ENCODE measurements at places on chromosomes 2 and 18.
A peak's percentile ranks its signal among the peaks of the same experiment; 100 is the strongest.

GRCh38 chr18:7090771-7091170 is 26.8 kb downstream of the LAMA1 start:
- DNase-seq, result peak; percentile 30

DNA sequence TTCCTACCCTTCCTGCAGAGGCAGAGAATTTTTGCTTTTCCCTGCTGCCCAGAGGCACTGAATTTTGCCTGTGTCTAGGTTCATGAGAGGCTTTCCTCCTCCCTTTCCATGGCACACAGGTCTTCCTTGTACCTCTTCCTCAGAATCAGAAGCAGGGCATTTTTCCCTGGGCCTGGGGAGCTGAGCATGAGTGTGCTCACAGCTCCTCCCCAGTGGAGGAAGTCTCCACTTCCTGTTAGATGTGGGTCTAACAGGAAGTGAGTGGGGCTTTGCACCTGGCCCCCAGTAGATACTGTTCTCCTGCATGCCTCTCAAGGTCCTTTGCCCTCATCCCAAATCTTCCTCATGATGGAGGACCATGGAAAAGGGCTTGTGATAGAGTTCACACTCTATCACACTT is 297.2 kb upstream of the FIGN start:
- DNase-seq, result no peak

DNA sequence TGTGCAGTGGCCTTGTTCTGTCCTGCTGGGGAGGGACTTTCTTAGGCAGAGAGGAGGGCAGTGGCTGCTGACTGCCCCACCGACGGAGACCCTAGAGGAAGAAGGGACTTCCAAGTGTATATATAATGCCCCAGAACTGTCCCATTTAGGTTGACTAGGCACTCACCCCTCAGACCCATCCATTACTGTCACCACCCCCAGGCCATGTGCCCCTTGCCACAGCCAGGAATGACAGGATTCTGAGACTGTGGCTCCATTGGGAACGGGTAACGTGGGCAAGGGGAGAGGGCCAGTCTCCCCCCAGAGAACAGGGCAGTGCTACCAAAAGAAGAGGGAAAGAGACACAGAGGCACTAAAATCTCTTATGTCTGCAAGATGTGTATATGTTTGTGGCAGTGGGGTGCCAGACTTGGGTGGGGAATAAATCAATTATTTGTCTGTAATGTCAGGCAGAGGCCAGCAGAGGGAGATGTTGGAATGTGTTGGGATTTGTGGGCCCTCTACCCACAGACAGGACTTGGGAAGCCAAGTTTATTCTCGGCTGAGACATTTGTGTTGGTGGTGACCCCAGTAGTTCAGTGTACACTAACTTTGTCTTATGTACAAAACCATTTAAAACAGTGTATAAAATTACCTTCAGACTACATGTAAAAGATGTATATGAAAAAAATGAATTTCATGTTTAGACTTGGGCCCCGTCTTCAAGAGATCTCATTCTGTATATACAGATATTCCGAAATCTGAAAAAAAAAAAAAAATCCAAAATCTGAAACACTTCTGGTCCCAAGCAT is 24.0 kb upstream of the TMEM37 start:
- peak; percentile 27 for DNase-seq

DNA sequence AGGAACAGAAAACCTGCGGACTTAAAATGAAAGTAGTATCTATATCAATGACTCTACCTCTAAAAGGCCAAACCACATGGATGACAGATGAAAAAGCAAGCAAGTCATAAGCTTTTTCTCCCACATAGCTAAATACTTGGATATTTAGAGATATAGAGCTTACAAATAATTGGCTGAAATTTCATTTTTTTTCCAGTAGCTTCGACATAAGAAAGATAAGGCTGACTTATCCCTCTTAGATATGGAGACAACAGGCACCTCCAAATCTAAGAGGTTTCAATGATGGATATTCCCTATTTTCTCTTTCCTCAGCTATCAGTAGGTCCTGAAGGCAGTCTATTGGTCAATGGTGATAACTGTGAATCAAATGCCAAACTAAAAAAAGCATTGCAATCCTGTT is 460.3 kb downstream of the MEIS1 start:
- DNase-seq, result no peak

GRCh38 chr2:228181098-228182019 is at the start of gene SPHKAP:
TSS of gene SPHKAP (minus strand) at chr2:228181687. CDS start at chr2:228181598, 89 bp downstream.
- DNase-seq, result no peak

GRCh38 chr2:145110668-145111356 is 590.9 kb upstream of the ZEB2 start:
- no peak for DNase-seq
